ENCODE measurements at places on chromosomes 12 and 14. TPM values are rescaled to one million over a fixed set of nuclear protein-coding genes. Genes with fewer than 3 reads are reported as not detected.

DNA sequence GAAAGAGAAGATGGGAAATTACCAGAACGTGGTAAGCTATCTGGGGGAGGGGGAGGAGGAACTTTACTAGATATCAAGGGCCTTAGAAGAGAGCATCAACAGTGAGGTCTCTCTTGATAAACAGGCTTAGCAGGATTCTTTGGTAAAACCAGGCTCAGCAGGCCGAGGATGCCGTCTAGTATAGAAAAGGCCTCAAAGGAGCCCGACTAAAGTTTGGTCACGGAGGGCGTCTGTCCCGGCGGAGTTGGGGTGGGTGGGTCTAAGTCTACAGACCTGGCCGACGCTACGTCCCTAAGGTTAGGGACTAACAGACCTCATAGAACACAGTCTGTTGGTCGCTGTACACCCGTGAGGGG, 538 bp upstream of the TIGAR start:
- DNase-seq, result no peak

DNA sequence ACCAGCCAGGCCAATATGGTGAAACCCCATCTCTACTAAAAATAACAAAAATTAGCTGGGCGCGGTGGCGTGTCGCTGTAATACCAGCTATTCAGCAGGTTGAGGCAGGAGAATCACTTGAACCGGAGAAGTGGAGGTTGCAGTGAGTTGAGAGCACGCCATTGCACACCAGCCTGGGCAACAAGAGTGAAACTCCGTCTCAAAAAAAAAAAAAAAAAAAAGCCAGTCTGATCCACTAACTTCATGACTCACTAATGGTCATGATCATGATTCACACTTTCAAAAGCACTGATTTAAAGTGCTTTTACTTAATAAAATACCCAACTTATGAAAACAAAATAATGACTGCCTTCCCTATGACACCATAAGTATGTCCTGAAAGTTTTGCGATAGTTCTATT, 38.4 kb upstream of the CPM start:
- no peak for DNase-seq

- DNase-seq, result no peak
Observed at GRCh38 chr12:51870504-51870903, 17.4 kb upstream of the ANKRD33 start.

DNA sequence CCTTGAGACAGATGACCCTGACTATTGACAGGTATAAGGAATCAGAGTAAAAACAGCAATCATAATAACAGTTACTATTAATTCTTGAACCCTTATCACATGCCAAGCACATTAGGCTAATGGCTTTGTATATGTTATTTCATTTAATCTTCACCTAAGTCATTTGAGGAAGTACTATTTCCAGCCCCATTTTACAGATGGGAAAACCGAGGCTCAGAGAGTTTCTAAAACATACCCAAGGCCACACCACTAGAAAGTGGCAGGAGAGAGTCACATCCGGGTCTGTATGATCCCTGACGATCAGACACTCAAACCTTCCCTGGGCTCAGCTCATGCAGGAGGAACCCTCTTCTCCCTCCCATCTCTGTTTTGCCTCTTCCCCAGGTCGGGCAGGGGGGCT, 209.5 kb downstream of the RBM19 start:
- no peak for DNase-seq

DNA sequence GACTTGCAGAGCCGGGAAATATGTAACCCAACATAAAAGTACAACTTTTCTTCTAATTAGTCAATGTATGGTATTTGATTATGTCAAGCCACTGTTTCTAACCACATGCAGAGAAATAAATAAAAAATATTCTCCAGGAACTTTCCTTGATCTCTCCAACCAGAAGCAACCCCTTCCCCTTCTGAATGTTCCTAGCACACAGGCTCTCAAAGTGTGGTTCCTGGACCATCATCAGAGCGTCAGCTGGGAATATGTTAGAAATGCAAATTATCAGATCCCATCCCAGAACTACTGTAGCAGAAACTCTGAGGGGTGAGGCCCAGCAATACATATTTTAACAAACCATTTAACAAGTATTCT, 21.0 kb upstream of the ITPR2 start:
- no peak for DNase-seq

DNA sequence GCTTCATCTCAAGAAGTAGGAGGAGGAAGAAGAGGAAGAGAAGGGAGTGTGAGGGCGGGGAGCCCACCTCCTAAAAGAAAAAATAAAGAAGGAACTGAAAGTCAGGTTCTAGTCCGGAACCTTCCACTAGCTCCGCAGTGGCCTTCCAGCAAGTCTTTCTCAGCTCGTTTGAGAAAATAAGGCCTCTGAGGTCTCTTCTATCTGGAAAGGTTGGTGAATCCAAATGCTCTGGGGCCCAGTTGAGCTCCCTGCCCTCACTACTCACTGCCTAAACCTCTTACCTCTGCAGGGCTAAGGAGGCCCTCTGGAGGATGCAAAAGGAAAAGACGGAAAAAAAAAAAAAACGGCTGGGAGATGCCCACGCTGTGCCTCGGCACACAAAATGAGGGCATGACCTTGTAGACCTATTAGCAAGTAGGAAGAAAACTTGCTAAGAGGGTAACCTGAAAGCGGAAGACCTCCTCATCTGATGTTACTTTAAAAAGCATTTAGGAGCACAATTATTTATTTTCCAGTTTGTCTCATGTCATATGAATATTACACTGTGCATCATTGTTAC, 35.9 kb downstream of the FBLN5 start:
- peak; percentile 38 for DNase-seq

DNA sequence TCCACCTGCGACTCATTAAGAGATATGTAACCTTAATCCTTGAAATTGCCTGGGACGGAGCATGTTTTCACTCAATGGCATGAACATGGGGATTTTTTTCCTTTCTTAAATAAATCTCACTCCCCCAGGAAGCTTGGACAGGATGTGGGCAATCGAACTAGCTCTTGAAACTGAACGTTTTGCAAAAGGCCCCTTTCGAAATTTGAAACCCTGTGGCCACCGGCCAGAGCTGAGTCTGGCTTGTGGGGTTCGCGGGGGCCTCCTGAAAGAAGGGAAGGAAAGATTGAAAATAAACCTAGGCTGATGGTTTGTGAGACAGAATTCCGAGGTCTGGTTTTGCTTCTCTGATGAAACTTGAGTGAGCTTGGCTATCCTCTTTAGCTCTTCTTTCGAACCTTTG, 101.4 kb upstream of the RTL1 start:
- DNase-seq, result peak; percentile 15

Gene LIN7A
- 25.4 TPM for total RNA-seq

Gene PZP
- total RNA-seq, result 0.12 TPM
